Liver (tissue), 10 donors: ENCODE measurements at places on chromosomes 16 and 17. TPM values are rescaled to one million over a fixed set of nuclear protein-coding genes. Genes with fewer than 3 reads are reported as not detected.

DNA sequence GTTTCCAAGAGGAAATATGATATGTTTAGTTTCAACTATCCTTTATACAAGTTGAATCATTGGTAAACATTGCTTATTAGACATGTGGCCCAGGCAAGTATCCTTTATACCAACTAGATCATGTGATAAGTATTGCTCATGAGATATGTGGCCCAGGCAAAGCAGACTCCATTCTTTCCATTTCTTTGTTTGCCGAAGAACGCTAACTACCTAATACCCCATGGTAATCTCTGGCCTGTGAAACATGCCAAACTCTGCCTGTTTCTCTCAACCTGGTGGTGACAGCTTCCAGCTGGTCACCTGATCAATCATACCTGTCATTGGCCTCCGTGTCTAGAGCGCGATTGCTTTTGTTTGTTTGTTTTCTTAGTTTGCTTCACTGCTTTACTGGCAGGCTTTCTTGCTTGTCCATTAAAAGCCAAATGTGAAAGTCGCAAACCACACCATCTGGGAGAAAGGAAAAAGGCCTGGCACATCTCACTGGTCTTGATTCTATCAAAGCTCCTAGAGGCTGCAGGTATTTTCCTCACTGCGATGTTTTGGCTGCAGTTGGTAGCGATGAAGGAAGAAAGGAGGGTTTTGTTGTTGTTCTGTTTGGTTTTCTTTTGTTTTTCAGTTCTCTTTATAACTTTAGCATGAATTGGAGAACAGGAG lies 686.2 kb downstream of the KCNJ2 start:
- no peak for DNase-seq
- H3K4me3 ChIP-seq: no peak overlapping the region
- no peaks in the 10 kb centered on the region for H3K27me3 ChIP-seq
- no peaks in the 10 kb centered on the region for H3K36me3 ChIP-seq

DNA sequence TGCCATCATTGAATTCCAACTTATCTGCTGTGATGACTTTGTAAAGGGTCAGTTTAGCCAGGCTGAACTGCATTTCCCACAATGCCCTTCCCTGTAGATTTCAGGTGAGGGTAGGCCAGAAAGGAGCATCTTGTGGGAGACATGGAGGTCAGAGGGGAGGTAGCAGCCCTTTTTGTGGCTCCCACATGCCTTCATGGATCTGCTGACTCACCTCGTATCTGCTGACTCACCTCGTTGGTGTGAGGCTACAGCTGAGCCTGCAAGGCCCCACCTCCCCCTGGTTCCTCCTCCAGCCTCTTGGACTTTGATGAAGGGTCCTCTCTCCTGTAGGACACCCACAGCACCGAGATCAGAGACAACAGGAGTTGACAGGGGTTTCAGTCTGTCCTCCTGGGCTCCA lies 102.5 kb downstream of the SALL1 start:
- no peaks in the 10 kb centered on the region for H3K36me3 ChIP-seq
- DNase-seq: no peak
- H3K27me3 ChIP-seq: no peaks in the 10 kb centered on the region

- no peak overlapping the region for H3K27ac ChIP-seq
- H3K36me3 ChIP-seq: peaks cover 7% of the 10 kb centered on the region
- H3K4me3 ChIP-seq: no peak overlapping the region
- DNase-seq: peak; percentile 46
These were observed 47.1 kb downstream of the ABAT start for GRCh38 chr16:8721336-8722024.

DNA sequence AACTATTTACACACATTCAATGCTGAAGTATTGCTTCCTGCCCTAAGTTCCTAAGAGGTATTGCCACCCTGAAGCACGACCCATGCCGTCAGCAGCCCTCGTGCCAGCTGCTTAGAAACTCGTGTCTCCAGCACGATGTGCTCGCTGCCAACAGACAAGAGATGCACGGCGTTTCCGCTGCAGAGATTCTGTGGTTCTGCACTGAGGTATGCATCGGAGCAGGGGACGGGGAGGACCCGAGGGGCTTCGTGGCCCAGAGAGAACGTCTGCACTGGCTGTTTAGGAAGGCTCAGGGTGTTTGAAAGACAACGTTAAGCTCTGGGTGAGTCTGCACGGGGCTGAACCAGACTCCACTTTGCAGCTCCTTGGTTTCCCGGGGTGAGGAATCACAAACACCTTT lies 82.7 kb upstream of the CREBBP start:
- no peaks in the 10 kb centered on the region for H3K4me1 ChIP-seq
- no peaks in the 10 kb centered on the region for H3K27me3 ChIP-seq
- H3K27ac ChIP-seq: no peak overlapping the region
- DNase-seq: no peak
- peaks cover 6% of the 10 kb centered on the region for H3K36me3 ChIP-seq

DNA sequence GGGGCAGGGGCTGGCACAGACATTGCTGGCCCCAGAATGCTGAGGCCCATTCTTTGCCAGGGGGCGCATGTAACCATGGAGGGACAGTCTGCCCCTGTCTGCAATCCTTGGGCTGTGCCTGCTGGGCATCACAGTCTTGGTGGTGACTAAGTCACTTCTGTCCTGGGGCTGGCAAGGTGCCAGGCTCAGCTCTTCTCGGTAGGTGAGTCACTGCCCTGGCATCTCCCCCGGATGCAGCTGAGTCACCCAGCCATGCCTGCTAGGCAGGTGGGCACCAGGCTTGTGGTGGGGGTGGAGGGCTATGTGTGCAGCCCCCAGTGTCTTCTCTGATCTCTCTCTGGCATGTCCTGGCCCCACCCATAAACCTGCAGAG lies 5.6 kb downstream of the RARA start:
- no peak overlapping the region for H3K4me3 ChIP-seq
- no peak overlapping the region for H3K27ac ChIP-seq
- H3K4me1 ChIP-seq: peaks cover 42% of the 10 kb centered on the region
- H3K27me3 ChIP-seq: no peaks in the 10 kb centered on the region
- no peak for DNase-seq

- peaks cover 7% of the 10 kb centered on the region for H3K4me1 ChIP-seq
- H3K27me3 ChIP-seq: no peaks in the 10 kb centered on the region
- no peaks in the 10 kb centered on the region for H3K36me3 ChIP-seq
- DNase-seq: no peak
- H3K27ac ChIP-seq: no peak overlapping the region
These were observed 137.1 kb downstream of the TRIM37 start for GRCh38 chr17:58969612-58970011.

DNA sequence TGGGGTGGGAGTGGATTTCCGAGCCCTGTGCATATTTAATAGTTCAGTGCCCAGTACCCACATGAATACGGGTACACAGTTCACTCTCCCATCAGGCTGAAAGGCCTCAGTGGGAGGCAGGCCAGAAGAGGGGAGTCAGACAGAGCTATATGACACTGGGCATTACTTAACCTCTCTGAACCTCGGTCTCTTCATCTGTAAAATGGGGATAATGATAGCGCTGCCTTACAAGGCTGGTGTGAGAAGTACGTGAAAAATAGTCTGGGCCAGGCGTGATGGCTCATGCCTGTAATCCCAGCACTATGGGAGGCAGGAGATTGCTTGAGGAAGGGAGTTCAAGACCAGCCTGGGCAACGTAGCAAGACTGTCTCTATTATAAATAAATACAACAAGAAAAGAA lies 3.6 kb downstream of the GPRC5B start:
- H3K4me3 ChIP-seq: no peak overlapping the region
- H3K36me3 ChIP-seq: no peaks in the 10 kb centered on the region
- DNase-seq: no peak
- H3K4me1 ChIP-seq: peaks cover 11% of the 10 kb centered on the region

GRCh38 chr16:11249233-11250061 lies 6.6 kb downstream of the SOCS1 start:
- H3K36me3 ChIP-seq: no peaks in the 10 kb centered on the region
- H3K27ac ChIP-seq: no peak overlapping the region
- peaks cover 6% of the 10 kb centered on the region for H3K4me1 ChIP-seq
- H3K27me3 ChIP-seq: no peaks in the 10 kb centered on the region

The OTOP2 gene
- not detected for polyA plus RNA-seq

DNA sequence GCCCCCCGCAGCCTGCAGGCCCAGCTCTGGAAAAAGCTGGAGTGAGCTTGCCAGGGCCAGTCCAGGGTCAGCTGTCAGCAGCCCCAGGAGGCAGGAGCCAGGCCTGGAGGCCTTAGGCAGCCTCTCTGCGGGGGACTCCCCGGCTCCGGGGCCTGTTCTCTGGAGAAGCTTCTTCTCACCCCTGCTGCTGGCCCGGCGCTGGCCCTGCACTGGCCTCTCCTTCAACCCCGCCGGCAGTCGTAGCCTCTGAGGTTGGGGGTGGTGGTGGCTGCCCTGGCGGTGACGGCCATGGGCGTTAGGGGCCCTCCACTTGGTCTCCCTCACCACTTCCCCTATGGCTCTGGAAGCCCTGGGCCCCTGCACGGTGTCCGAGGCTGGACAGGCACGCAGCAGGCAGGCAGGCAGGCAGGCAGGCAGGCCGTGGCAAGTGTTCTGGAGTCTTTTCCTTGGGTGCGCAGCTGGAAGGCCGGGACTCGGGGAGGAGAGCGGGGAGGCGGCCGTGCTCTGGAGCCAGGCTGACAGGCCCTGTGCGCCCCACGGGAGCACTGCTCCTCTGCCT lies 2.1 kb downstream of the FOXF1 start:
- peaks cover 35% of the 10 kb centered on the region for H3K27me3 ChIP-seq
- no peaks in the 10 kb centered on the region for H3K36me3 ChIP-seq
- DNase-seq: no peak
- peaks cover 14% of the 10 kb centered on the region for H3K4me1 ChIP-seq
- no peak overlapping the region for H3K4me3 ChIP-seq
- H3K27ac ChIP-seq: no peak overlapping the region

DNA sequence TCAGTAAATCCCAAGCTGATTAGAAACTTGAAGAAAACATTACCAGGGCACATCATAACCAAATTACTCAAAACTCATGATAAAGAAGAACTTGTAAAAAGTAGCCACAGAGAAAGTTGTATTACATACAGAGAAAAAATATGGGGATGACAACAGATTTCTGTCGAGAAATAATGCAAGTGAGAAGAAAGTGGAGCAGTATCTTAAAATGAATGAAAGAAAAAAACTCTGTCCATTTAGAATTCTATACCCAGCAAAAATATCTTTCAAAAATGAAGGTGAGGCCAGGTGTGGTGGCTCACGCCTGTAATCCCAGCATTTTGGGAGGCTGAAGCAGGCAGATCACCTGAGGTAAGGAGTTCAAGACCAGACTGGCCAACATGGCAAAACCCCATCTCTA lies 165.9 kb downstream of the PARN start:
- peaks cover 4% of the 10 kb centered on the region for H3K36me3 ChIP-seq
- no peak for DNase-seq
- no peaks in the 10 kb centered on the region for H3K4me1 ChIP-seq
